ENCODE measurements at places on chromosomes 2 and 18.

GRCh38 chr2:42931146-42931817, 138.9 kb upstream of the HAAO start:
- DNase-seq, result no peak

DNA sequence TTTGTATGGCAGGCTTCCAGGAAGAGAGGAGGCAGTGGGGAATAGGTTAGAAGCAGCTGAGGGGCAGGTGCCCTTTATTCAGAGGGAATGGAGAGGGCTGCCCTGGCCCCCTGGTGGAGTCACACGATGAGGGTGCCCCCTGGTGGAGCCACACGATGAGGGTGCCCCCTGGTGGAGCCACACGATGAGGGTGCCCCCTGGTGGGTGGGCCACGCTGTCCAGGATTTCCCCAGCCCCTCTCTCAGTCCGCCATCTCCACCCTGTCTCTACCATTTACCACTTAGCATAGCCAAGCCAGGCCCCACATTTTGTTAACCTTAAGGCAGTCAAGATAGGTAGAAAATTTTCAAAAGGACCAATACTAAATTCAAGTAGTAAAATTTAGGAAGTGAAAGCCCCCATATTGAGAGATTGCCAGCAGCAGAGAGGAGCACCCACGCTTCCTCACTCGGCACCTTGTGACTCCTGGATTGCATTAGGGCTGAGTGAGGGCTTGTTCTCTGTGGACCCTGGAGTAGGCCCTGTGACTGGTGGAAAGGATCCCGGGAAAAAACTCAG, 10.4 kb upstream of the FAM228A start:
- no peak for DNase-seq

DNA sequence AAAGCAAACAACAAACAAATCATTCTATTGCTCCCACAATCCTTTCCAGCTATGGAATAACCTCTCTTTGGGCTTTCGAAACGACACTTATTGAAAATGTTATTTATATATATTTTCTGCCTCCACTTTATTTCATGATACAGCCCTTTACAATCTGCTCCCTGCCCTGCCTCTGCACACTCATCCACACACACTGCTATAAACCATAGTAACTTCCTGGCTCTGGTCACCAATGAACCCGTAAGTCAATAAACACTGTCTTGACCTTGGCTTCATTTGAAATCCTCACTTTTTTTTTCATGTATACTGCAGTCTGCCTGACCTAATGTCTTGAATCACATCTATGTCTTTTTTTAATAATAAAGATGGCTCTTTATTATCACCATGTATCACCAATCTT, 161.5 kb downstream of the SLC39A10 start:
- peak; percentile 7 for DNase-seq

GRCh38 chr2:53091183-53091582, 676.4 kb upstream of the CHAC2 start:
- DNase-seq, result no peak

DNA sequence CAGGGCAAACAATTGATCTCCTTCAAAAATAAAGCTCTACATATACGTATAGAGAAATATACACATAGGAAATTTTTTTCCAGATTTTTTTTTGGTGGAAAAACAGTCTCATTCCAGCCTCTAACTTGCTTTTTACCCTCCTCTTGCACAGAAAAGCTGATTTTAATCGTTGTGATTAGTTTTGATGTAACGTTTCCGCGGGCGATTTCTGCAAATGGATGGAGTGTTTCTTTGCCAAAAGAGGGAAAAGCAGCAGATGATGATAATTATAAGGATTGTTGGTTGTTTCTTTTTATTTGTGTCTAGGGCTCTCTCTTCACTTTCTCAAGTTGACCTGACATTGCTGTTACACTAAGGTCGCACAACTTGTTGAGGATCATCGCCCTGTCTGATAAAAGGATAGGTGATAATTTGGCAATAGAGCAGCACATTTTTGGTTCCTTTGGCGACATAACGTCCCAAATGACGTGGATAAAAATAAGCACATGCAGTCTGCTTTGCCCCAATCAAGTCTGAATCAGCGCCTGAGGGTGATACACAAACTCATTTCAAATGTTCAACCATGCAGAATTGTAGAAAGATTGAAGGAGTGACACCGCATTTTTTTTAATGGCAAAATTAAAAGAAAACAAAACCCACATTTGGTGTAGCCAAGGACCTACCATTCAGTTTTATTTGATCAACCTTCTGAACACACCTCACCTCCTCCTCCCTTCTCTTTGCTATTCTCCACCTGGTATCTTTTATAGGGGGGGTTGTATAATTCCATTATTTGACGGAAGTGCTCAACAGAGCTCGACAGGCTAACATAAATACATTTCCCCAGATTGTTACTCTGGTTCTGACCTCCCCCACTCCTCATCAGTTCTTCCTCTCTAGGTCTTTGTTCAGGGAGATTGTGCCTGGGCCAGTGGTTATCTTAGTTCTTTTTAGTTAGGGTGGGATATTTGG, 109.6 kb upstream of the KCTD1 start:
- no peak for DNase-seq

- no peak for DNase-seq
Observed at GRCh38 chr2:235542733-235543127, 48.9 kb downstream of the AGAP1 start.

- DNase-seq, result no peak
Observed at GRCh38 chr2:552906-553305, 124.3 kb downstream of the TMEM18 start.

Data from smooth muscle cell of the brain vasculature (primary cell).